ENCODE measurements at places on chromosomes 6 and 20. TPM values are rescaled to one million over a fixed set of nuclear protein-coding genes. Genes with fewer than 3 reads are reported as not detected.

The CYP21A2 gene
- total RNA-seq, result 2.4 TPM

The MUC22 gene
- not detected for total RNA-seq

GRCh38 chr6:79413562-79414002 lies 123.6 kb downstream of the LCA5 start:
- DNase-seq, result no peak

GRCh38 chr20:53940360-53940702 lies 130.1 kb downstream of the BCAS1 start:
- no peak for DNase-seq

DNA sequence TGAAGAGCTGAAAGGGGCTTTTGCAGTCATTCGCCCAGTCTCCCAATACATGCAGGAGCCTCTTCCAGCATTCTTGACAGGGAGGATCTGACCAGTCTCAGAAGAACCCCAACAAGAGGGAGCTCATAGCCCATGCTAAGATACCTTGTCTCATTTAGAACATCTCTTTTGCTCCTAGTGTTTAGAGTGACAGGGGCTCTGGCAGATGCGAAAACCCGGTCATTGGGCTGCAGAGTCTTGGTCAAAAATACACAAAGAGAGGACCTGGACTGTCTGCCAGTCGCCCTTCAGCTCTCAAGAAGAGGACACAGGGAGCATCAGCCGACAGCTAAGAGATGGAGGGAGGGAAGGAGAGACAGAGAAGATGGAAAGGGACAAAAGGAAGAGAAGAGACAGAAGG lies 700 bp downstream of the GUCA1B start:
- DNase-seq, result no peak

DNA sequence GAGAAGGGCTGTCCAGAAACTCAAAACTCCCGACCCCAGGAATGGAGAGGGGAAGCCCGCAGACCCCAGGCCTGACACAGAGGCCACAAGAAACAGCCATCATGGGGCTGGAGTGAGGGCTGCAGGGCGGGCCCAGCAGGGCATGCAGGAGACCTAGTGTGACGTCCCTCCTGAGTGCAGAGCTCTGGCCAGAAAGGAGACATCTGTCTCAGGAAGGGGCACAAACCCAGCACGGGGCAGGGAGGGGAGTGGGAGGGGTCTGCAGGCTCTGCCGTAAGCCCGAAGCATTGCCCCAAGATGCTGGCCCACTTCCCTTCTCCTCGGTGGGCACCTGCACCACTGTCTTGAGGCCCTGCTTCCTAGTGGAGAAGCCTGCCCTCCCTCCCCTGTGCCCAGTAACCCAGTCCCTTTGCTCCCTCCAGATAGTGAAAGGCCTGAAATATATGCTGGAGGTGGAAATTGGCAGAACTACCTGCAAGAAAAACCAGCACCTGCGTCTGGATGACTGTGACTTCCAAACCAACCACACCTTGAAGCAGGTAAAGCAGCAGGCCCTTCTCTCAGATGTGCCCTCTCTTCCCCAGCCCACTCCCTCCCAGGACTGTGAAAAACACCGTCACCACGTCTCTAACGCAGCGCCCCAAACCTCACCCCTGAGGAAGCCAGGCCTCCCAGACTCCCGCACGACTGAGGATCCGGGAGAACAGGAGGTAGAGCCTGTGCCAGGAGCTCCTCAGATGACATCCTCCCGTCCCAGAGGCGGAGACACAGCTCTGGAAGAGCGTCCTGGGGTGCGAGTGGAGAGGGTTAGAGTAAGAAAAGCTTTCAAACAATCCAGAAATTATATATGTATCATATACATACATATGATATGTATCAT lies 9.7 kb downstream of the CST7 start:
- peak; percentile 2 for DNase-seq

DNA sequence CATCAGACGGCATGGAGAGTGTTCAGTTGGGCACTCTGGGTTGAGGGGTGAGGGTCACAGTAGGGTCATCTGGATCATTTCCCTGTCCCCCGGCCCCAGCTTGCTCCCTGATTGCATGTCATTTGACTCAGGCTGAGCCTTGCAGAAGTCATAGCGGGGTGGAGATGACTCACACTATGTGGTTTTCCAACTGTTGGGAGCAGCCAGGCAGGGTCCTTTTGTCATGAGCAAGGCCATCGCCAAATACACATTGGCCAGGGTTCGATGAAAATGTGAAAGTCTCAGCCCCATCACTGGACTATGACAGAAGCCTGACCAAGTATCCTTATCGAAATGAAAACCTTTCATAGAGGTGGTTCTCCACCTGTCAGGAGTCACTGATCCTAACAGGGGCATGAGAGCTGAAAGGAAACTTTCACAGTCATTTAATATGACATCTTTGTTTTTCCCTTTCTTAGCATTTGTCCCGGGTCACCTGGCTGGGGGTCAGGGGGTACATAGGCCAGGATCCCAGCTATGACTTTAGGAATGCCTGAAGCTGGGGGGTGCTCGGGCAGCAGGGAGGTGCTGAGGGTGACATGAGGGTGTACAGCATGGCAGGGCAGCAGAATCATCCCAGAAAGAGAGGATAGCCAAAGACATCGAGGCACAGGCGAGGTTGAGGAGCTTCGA lies 70.2 kb upstream of the CD93 start:
- DNase-seq, result no peak

DNA sequence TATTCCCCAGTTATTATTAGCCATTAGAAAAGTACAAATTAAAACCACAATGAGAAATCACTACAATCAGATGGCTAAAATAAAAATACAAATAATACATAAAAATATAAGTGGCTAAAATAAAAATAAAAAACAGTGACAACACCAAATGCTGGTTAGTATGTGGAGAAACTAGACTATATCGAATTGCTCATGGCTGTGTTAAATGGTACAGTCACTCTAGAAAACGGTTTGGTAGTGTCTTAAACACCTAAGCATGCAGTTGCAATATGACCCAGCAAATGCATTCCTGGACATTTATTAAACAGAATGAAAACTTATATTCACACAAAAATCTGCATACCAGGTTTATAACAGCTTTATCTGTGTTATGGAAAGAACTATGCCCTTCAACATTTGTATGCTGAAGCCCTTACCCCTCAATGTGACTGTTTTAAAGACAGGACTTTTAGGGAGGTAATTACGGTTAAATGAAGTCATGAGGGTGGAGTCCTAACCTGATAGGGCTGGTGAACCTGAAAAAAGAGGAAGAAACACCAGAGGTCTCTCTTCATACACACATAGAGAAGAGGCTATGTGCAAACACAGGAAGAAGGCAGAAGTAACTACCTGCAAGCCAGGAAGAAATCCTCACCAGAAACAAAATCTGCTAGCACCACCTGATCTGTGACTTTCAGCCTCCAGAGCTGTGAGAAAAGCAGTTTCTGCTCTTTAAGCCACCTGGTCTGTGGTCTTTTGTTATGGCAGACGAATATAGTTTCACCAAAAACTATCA lies 84.9 kb downstream of the ASCC3 start:
- DNase-seq, result no peak

All from ovary (tissue), 10 donors.